Stimulated activated CD8-positive, alpha-beta memory T cell treated with anti-CD3 and anti-CD28 coated beads, Interleukin-12 subunit alpha, Interleukin-12 subunit beta, amount 100 ng/mL, for 4 hours (primary cell): ENCODE measurements at places on chromosomes 7 and 10.

- DNase-seq = no peak
Observed at GRCh38 chr7:68440866-68441265, 1157.4 kb upstream of the AUTS2 start.

DNA sequence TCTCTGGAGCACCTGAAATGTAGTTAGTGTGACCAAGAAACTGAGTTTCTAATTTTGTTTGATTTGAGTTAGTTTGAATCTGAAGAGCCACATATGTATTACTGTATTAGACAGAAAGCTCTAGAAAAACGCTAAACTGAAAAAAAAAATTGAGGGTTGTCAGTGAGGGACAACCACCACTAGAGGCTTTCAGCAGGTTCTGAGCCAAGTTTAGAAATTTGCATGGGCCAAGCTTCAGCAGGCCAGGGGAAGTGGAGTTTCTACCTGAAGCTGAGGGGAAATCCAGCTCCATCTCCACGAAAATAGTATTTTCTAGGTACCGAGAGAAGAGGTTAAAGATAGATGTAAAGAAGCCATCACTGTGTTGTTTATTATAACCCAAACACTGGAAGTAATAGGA, 77.9 kb upstream of the PLXNA4 start:
- DNase-seq = no peak

DNA sequence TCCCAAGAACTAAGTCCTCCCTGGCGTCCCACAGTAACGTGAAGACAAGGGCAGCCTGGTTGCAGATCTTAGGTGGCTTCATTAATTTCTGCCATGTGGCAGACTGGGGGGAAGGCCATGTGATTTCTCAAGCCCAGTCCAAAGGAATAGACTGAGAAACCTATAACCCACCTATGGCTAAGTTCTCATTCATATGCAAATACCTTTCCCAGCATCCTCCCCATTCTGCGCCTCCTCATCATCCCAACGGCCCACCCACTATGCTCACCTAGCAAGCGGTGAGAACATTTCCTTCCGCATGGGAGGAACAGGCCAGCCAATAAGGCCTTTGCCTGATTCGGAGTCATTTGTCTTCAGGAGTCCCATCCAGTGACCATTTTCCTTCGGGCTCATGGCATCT, 8.2 kb upstream of the CLEC2L start:
- no peak for DNase-seq

DNA sequence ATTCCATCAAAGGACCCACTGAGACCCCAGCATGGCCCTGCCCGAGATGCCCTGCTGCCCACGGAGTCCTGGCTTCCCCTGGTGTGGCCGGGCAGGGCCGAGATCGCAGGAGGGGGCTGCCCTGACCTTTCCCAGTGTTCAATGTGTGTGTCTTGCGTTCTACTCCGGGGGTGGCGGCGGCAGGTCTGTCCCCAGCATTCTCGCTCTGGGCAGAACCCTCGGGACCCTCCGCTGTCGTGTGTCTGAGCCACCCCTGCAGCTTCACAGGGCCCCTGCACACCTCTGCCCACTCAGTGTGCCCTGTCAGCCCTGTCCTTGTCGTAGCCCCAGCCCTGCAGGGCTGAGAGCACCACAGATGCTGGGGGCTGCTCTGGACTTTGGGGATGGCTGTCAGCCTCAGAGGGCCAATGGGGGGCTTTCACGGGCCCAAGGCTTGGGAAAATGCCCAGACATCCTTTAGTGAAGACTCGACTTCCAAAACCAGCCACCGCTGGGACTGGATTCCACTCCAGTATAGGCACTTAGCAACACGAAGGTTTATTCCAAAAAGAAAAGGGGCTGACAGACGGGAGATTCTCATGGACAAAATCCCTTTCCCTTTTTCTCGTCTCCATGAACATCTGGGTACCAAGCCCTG, 30.0 kb upstream of the KNDC1 start:
- DNase-seq = no peak

DNA sequence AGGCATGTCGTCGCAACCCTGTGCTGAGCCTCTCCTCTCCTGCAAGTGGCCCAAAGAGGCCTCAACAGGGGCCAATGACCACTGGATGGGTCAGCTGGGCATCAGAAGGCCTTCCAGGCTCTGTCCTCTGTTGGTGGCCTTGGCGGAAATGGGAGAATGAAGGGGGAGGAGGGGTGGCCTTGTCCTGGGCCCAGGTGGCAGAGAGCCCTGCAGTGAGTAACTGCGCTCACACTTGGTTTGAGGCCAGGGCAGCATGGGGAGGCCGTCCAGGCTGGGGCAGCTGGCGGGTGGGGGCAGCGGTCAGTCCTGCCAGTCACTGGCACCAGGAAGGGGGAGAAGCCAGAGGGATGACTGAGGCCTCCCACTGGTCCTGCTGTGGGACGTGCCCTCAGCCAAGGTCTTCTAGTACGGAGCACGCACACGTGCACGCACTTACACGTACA, 59.8 kb downstream of the LHPP start:
- no peak for DNase-seq

- no peak for DNase-seq
Observed at GRCh38 chr7:139753081-139753692, 24.6 kb downstream of the HIPK2 start.

DNA sequence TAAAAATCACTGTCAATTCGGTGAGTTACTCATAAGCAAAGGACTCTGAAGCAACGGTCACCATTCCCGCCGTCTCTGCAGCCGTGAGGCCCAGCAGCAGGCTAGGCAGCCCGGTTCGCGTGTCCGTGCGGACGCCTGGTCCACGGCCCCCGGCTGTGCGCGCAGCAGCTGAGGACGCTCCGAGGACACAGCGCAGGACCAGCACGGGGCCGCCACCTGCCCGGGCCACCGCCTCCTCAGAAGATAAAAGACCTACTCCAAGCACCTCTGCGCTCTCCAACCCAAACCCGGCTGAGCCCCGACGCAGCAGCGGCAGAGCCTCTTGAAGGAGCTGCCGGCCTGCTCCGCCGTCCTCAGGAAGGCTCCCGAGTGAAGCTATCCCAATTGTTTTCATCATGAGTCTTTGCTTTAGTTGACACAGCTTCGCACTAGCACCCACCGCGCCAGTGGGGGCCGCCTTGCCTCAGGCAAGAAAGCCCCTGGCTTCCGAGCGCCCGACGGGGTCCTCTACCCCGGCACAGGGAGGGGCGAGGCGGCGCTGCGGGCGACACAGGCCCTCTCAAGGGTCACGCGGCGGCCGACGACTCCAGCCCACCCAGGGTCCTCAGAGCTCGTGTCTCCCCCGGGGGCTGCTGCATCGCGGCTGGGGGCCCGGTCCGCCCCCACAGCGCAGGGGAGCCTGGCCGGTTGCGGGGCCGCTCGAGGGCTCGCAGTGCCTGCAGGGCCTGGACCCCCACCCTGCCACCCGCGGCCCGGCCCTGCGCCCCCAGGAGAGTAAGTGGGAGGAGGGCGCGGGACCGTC, 16.9 kb upstream of the GPR146 start:
- no peak for DNase-seq

DNA sequence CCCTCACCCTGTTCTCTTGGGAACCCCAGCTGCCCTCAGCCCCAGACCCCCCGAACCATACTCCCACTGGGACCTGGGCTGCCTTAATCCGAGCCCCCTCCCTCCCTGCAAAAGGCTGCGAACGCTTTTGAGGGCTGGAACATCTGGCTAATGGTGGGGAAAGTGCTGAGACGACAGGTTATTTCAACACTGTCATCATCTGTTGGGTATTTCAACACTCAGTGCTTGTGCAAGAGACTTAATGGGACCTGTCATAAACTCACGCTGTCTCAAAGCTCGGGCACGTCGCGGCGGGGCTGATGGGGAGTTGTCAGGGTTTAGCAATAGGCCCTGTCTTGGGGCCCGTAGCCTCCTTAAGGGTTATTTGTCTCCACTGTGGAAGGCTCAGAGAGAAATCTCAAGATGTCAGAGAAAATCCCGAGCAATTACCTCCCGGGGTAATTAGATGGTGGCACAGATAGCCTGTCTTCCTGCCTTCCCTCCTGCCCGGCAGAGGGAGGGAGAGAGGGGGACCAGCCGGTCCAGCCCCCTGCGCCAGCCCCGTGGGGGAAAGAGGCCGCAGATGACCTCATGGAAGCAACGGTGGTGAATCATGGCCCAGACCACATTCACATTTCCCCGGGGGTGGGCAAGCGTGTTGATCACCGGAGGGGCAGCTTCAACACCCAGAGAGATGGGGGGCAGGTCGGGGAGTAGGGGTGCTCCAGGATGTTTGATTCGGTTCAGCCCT, 88.7 kb upstream of the MYL10 start:
- DNase-seq = no peak

- DNase-seq = no peak
Observed at GRCh38 chr10:94546049-94546900, 687 bp downstream of the HELLS start.

DNA sequence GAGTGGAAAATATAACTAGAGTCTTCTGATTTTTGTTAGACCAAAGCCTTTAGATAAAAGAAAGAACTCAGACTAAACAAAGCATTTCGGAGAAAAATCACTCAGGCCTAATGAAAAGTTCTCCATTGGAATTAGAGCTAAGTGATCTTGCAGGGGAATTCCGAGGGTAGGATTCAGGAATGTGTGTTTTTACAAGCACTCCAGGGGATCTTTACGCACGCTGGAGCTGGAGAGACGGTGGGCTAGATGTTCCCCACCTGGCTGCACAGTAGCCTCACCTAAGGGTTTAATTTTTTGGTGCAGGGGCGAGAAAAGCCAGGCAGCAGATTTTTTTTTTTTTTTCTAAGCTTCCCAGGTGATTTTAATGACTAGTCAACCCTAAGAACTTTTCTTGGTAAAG, 7.9 kb upstream of the PAPSS2 start:
- no peak for DNase-seq

DNA sequence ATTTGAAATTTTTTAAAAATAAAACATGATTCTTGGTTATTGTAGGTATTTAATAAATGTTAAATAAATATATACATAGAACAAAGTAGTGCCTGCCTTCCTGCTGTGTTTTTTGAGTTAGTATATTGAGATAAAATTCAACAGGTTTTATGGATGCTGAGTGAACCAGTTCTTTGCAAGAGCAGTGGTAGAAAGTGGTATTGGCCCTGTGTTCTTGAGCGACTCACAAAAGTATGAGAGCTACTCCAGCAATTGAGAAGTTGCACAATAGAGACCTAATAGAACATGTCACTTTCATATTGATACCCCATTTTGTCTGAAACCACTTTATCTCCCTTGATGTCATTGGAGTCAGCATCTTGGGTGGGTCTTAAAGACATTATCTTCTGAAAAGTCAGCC, 32.6 kb upstream of the GJD4 start:
- no peak for DNase-seq

GRCh38 chr10:116555880-116556279, 10.1 kb downstream of the PNLIP start:
- no peak for DNase-seq

GRCh38 chr7:121480058-121480457, 84.0 kb upstream of the FAM3C start:
- no peak for DNase-seq

DNA sequence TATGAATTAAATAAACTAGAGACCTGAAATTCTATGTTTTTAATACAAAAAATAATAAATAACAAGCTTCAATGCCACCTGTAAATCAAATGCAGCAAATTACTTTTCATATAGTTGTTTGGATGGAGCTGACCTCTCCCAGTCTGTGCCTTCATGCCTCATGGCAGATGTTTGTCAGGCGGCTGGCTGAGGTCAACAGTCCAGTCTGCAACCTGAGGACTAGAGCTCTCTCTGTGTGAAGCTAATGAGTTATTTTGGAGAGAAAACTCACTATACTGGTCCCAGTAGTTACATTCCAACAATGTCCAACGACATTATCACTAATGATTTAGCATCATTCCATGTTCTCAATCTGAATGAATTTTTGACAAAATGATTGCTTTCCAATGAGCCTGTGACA, 746.2 kb upstream of the POM121L12 start:
- DNase-seq = no peak

- no peak for DNase-seq
Observed at GRCh38 chr10:33332183-33333065, 2.0 kb downstream of the NRP1 start.

DNA sequence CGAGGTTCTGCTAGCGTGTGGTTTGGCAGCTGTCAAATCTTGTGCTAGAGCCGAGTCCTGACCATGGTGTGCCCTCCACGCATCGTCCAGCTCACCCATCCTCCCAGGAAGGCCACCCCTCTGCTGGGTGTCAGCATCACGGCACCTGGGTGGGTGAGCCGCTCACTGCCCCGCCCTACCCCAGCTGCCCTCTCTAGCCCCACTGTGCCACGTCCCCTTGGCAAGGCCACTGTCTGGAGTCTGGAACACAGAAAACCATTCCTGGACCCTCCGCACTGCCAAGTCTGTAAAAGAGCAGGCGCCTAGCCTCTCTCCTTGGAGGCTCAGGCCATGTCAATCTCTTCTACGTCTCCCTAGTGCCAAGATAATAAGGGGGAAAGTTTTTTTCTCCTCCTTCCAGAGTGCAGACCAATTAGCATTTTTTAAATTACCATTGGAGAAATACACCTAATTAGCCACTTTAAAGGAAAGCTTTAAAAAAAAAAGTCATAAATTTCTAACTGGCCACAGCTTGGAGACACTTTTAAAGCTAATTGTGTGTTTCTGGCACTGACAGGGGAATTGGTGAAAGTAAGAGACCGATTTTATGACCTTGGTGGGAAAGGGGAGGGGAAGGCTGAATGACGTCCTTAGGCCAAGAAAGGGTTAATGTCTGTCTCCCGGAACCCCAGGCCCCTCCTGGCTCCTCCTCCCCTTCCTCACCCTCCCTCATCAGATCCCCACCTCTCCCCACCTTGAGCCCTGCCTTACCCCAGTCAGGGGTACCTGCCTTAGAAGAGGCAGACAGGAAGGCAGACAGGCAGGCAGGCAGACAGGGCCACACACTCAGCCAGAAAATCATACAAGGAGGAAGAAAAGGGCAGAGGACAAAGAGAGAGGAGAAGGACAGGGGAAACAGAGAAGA, 151.2 kb downstream of the PLXNA4 start:
- DNase-seq = no peak

DNA sequence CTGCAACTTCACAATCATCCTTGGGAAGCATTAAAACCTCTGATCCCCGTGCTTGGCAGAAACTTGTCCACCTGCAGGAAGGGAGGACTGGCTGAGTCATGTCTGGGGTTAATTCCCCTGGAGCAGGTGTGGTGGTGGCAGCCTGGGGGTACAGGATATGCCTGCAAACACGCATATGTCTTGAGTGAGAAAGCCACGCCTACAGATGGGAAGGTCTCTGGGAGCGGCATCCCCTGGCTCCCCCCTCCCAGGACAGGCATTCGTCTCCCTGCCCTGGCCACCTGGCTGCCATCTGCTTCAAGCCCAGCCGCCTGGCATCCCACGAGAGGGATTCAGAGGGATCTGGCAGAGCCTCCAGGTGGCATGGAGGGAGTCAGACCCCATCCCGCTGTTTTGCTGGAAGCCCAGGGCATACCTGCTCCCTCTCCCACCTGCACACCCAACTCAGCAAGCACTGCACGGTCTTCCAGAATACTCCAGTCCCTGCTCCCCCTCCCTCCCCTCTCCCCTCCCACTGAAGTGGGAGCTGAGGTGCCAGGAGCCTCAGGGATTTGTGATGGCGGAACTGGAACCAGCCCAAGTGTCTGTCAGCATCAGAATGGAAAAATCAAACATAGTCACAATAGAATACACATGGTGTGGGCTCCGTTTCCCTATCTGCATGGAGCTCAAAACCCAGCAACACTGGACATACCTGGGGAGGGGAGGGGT, 61.0 kb downstream of the CAMK2B start:
- DNase-seq = no peak

- DNase-seq = no peak
Observed at GRCh38 chr10:93103953-93104352, 30.3 kb downstream of the CYP26A1 start.
